ENCODE measurements at places on chromosomes 12 and 14.

- DNase-seq, result no peak
Observed at GRCh38 chr12:80582431-80582830, 125.0 kb upstream of the MYF6 start.

GRCh38 chr12:19484738-19485137 lies 45.4 kb downstream of the AEBP2 start:
- no peak for DNase-seq

DNA sequence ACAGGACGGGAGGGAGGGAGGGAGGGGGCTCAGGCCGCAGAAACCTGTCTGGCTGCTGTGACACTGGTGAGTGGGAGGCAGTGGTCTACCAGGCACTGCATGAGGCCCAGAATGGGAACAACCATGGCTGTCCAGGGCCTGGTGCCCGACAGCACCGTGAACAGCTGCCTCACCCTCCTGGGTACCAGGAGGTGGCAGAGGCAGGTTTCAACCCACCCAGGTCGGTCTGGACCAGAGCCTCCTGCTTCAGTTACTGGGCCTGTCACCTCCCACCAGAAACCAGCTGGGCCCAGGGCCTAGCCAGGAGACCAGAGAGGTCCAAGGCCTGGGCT lies 80.2 kb downstream of the ITPK1 start:
- DNase-seq, result no peak

- DNase-seq, result no peak
Observed at GRCh38 chr12:118781692-118782091, 199.6 kb upstream of the SRRM4 start.

- no peak for DNase-seq
Observed at GRCh38 chr14:72913809-72914208, 12.5 kb upstream of the DCAF4 start.

DNA sequence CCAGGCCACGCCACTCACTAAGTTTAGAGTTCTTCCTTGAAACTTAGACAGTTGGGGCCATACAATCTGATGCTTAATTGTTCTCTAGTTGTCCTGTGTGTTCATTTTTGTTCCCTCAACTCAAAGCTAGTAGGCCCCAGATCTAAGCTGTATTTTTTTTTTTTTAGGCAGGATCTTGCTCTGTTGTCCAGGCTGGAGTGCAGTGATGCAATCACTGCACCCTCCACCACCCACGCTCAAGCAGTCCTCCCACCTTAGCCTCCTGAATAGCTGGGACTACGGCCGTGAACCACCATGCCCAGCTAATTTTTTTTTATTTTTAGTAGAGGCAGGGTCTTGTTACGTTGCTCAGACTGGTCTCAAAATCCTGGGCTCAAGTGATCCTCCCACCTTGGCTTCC lies 7.5 kb downstream of the TNFRSF1A start:
- DNase-seq, result no peak

- no peak for DNase-seq
Observed at GRCh38 chr12:43895580-43896206, 59.8 kb downstream of the TMEM117 start.

DNA sequence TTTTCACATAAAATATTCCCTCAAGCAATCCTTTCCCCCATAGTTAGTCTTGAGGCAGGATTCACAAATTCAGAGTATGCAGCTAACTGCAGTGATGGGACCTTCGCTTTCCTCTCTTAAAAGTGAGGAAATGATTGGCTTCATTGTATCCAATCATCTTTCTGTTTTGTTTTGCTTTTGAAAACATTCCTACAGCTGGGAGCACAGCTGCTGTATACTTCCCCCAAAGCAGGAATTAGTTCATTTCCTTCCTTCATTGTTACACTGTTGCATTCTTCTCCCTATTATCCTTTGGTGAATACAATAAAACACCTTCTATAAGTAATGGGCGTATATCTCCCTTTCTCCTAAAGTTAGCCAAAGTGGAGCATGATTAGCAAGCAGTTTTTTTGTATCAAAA lies 9.4 kb upstream of the GAS2L3 start:
- DNase-seq, result no peak

DNA sequence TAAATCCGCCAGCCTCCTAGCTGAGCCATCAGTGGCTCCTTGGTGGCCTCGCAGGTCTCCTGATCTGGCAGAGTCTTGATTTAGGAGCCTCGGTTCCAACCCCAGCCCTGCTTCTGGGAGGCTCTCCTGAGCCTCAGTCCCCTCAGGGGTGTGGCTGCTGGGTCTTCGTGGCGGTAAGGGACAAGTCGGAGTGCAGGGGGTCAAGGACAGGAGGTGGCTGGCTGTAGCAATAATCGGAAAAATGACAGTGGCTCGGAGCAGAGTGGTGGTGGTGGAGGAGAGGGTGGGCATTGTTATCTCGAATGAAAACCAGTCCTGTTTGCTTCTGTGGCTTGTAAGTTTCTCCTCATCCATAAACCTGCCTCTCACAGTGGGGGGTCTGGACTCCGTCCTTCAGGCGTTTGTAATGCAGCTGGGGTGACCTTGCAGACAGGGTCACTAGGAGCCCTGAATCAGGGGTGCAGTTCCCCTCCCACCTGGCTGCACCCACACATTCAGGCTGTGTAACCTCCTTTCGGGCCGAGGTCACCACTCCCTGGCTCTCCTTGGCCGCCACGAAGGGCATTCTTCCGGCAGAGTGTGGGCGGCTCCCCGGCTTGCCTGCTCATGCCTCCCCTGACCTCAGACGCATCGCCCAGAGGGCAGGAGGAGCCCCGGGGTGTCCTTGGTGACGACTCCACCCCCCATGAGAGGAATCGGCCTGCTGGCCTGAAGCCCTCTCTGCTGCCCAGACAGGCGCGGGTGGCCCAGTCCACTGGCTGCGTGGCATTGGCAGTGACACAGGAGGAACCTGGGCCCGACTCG lies 8.1 kb downstream of the BCL7A start:
- DNase-seq, result no peak

GRCh38 chr14:52076334-52076733 lies 7.5 kb upstream of the NID2 start:
- DNase-seq, result no peak

DNA sequence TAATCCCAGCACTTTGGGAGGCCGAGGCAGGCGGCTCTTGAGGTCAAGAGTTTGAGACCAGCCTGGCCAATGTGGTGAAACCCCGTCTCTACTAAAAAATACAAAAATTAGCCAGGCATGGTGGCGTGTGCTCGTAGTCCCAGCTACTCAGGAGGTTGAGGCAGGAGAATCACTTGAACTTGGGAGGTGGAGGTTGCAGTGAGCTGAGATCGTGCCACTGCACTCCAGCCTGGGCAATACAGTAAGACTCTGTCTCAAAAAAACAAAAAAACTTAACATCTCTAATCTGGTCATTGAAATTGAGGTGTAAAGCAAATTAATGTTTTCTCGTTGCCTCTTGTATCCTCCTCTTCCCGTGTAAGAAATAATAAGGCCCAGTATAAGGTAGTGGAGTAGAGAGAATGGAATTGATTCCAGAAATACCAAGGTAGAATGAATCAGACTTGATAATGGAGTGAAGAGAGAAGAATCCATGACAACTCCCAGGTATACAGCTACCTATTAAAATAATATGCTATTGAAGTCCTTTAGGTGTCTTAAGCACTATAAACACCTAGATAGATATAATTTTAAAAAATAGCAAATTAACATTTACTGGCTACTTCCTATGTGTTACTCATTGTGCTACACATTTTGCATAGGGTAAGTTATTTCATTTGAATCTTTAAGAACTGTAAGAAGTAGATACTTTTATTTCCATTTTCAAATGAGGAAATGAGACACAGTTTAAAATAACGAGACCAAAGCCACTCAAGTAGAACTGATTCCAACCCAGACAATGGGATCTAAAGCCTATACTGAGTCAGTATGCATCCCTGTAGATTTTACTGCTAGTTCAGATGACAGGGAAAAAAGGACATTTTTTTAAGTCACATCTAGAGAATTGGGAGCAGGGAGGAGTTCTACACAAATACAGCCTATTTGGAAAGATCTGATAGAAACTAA lies 23.2 kb downstream of the RAP1B start:
- DNase-seq, result no peak

- DNase-seq, result no peak
Observed at GRCh38 chr14:97730706-97731105, 933.5 kb downstream of the VRK1 start.

DNA sequence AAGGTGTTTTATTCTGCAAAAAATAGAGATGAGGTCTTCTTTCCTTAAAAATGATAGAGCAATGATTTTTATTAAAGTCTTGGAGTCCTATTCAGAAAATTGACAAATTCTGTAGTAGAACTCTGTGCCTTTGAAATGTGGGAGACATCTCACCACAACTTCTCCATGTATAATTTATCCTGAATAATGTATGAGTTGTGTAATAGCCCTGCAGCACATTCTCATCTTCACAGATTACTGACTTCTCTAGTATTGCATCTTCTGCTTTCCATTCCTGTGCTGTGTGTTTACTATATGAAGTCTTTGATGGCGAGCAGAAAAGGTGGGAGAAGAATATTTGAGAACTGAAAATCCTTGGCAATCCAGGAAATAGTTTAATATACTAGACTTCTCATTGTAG lies 255.6 kb downstream of the TTC6 start:
- DNase-seq, result no peak

DNA sequence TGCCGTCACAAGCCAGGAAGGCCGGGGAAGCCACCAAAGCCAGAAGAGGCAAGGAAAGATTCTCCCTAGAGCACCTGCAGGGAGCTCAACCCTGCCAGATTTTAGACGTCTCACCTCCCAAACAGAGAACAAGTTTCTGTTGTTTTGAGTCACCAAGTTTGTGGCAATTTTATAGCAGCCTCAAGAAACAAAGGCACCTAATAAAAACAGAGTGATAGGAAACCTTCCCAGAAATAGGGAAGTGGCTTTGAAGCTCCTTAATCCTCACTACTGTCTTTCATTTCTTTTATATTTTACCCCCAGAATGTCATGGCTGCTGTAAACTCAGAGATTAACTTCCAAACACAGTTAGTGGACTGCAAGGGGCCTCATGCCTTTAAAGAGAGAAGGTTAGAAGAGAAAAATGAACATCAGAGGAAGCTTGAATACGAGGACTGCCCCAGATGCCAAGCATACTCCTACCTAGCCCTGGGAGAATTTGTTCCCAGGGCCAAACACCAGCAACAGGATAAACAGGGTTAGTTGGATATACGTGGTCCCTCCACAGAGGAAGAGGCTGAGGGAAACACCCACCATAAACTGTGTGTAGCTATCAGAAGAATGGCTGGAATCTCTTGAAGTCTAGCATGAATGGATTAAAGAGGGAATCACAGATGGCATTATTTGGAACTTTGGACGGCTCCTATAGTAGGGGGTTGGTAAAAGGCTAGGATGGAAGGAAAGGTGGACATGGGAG lies 148.3 kb downstream of the KCNA5 start:
- no peak for DNase-seq

DNA sequence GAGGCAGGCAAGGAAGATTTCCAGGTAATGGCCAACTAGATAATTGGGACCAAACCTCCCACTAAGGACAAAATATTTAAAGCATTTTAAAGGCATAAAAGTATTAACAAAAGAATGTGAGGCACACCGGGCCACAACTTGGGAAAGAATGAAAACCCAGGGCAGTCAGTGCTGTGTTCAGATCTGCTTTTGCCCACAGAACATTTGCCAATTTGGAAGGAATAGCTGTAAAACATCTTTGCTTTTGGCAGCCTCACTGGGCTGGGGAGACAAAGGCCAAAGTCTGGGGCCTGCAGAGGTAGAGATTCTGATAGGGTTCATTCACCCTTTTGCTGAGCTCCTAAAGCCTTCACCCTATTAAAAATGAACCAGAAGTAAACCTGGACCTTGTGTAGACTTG lies 82.3 kb downstream of the SYNE3 start:
- no peak for DNase-seq

DNA sequence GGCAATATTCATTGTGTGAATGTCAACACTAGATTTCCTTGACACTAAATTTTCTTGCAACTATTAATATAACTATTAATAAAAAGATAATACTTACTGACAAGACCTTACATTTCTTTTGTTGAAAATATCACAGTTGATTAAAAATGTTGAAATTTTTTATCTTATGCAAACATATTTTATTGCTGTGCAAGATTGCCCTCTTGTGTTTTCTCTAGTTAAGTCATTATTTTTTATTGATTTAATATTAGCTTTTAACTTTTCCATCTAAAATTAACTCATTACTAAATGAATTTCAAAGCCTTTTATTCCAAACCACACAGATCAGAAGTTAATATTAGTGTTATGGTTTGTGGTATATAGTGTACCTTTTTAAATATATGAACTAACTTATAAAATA lies 11.7 kb upstream of the NAA30 start:
- no peak for DNase-seq

DNA sequence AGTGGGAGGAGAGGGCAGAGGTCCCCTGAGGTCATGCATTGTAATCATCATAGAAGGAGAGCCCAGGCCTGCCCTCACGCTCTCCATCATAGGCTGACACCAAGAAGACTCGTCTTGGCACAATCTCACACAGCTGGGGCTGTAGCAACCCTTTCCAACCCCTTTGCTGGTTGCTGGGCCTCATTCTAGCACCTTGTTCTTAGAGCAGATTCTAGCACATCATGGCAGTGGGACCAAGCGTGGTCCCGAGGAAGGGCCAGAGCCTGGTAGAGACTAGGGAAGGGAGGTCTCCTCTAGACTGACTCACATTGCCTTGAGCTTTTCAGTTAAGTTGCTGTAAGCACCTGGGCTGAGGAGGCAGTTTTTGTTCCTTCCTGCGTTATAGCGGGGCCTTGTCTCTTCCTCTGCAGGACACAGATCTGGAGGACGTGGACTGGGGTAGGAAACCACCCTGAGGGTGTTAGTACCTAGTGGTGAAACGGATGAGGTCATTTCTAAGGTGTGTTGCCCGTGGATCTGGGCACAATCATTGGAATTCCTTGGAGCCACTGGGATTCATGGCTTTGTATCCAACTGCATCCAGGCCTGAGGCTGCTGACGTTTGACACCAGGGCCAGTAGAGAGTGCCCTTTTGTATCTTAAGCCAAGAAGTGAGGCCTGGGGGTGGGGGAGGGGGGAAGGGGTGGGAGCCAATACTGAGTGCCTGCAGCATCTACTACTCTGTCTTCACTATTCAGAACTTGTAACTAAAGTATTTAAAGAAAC lies 19.9 kb downstream of the RPS6KL1 start:
- DNase-seq, result no peak

GRCh38 chr12:59472273-59472672 lies 123.6 kb upstream of the SLC16A7 start:
- no peak for DNase-seq

GRCh38 chr14:102221026-102221425 lies 81.3 kb downstream of the WDR20 start:
- DNase-seq, result no peak

GRCh38 chr14:90204516-90204915 lies 51.8 kb upstream of the PSMC1 start:
- no peak for DNase-seq

GRCh38 chr12:52860102-52860823 lies 11.5 kb upstream of the KRT78 start:
- DNase-seq, result no peak

DNA sequence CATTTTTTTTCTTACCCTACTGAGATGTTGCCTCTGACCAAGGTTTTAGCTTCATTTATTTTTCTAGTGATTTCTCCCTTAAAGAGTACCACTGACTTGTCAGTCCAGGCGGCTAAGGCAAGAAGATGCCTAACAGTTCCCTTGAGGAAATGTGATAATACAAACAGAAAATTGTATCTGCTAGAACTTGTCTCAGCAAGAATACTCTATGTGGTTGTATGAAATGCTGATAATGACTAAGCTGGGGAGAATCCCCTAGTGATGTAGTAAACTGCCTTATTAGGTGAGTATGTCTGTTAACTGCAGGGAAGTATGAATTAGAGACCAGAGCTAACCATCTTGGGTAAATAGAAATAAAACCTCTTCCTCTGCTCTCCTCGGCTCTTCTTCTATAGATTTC lies 6.7 kb downstream of the C12orf54 start:
- no peak for DNase-seq

- DNase-seq, result no peak
Observed at GRCh38 chr14:101182476-101182875, 279.0 kb upstream of the RTL1 start.

GRCh38 chr12:6452944-6453630 lies 1.2 kb downstream of the TAPBPL start:
- no peak for DNase-seq
